ENCODE measurements at places on chromosomes 3 and 15.

DNA sequence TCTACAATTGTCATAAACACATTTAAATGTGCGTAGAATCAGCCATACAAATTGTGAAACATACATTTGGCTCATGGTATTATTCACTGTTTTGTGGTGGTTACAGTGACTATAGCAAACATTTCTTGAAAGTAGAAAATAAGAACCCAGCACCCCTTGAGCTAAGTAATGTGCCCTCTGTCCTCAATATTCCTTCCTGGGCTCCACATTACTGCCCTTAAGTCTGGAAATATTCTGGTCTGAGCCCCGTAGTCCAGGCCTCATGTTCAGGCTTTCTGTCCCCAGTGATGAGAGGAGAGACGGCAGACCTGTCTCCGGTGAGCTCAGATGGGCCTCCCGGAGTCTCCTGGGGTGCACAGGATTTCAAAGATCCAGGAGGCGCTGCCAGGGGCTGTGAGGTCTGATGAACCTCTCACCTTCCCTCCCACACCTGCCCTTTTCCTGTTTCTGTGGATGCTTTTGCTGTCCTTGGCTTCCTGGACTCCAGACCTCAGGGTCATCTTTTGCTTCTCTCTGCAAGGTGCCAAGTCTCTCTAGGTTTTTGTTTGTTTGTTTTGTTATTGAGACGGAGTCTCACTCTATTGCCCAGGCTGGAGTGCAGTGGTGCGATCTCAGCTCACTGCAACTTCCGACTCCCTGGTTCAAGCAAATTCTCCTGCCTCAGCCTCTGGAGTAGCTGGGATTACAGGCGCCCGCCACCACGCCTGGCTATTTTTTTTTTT is 8.8 kb upstream of the MUC20 start:
- DNase-seq, result no peak

GRCh38 chr3:13420045-13420830 is at the start of gene NUP210:
Gene NUP210 (minus strand): TSS chr3:13420322. CDS start chr3:13420226, 96 bp downstream.
- no peak for DNase-seq

DNA sequence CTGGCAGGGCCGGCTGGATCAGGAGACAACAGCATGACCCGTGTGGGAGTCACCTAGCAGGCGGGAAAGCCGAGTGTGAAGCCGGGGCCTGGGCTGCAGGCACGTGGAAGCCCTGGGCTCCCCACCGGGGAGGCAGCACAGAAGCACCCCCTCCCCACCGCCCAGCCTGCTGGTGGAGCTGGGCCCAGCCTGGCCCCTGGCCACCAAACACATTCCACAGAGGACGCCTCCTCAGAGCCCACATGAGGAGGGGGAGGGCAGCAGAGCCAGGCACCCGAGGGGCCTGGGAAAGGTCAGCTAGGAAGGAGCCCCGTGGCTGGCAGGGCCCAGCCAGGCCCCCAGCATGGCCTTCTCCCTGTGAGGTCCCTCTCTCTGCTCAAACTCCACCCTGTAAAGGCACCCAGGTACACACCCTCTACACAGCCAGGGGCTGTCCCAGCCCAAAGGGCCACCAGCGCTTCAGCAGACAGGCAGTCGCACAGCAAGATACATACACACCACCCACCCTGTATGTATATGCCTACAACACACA is 4.5 kb downstream of the PLXNB1 start:
- no peak for DNase-seq

GRCh38 chr3:3587647-3587972 is 211.6 kb upstream of the LRRN1 start:
- no peak for DNase-seq

DNA sequence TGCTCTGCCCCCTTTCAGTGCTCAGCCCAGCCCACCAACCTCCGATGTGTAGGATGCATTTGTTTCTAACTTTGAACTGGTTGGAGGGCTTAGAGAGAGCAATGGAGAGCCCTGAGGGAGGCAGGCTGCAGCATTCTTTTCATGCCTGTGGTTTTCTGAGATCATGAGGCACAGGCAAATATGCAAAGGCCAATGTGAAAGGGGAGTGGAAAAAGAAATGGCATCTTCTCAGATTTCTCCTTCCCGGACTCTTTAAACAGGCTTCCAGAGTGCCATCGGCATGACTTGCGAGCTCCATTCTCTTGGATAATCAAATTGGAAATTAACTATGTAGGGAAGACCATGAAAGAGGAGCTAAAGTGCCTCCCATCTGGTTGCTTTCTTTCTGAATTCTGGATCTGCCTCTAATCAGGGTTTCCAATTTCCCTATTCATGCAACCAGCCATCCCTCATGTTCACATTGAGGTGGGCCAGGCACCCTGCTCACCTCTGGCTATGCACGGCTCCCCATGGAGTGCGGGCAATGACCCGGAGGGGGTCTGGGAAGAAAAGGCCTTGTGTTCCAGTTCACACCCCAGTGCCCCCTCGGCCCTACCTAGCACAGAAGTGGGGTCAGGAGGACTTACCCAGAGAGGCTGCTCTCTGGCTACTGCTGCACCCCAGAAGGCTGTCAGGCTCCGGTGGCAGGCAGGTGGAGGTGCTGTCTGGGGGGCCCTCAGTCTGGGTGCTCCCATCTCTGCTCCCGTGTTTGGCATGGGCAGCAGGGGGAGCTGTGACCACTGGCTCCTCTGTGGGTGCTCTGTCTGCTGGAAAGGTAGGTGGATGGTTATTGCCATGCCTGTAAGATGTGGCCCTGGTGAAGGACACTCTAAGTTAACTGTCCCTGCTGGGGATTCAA is 16.1 kb downstream of the AMOTL2 start:
- DNase-seq, result no peak

GRCh38 chr3:15042936-15043335 is 22.2 kb downstream of the MRPS25 start:
- no peak for DNase-seq

DNA sequence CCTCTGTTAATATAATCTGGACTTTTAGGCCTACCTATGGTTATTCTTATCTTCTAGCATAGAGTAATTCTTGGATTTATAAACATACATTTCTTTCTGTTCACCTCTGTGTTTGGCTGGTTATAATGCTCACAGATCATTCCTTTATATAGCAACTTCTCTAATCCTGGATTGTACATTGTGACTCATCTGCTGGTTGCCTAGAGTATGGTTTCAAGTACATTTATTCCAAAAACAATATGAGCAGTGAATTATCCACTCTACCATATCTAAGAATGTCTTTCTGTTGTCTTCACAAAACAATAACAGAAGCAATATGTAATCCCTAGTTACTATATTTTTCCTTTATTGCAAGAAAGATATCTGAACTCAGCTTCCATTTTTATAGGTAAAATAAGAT is 35.3 kb downstream of the FSIP1 start:
- DNase-seq, result no peak

DNA sequence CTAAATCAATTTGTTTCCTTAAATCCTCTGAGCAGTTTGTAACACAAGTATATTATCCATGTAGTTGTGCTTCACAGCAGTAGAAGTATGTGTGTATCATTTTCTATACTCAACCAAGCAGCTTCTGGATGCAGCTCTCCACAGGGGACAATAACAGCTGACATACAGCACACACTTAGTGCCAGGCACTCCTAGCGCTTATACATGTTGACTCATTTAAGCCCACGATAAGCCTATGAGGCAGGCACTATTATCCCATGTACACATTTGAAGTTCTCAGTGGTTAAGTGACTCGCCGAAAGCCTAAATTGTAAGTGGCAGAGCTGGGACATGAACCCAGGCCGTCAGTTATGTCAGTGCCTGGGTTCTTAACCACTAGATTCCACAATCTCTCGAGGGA is 20.3 kb upstream of the LPP start:
- no peak for DNase-seq

DNA sequence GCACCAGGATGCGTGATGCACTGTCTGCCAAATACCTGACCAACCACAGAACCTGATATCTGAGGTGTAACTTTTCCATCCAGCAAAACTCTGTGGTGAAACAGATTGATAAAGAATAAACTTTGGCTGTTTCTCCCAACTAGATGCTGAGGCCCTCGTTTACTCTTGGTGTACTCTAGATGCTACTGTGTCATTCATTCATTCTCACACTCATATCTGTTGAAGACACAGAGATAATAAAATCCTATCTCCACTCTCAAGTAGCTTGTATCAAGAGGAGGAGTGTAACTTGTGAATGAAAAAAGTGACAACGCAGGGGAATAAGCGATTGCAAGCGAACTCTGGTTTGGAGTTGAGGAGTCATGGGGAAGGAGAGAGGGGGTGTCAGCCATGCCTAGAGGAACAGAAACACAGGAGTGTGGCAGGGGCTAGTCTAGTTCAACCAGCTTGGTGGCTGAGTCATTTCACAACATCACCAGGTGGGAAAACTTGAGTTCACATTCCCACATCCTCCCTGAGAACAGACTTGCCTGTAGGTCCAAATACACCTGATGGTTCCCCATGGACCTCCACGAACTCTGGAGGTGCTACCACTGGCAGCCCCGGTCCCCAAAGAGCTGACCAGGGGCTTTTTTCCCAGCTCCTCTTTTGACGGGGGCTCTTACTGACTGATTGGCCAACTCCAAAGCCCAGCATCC is 73.3 kb upstream of the SNRK start:
- DNase-seq, result no peak

DNA sequence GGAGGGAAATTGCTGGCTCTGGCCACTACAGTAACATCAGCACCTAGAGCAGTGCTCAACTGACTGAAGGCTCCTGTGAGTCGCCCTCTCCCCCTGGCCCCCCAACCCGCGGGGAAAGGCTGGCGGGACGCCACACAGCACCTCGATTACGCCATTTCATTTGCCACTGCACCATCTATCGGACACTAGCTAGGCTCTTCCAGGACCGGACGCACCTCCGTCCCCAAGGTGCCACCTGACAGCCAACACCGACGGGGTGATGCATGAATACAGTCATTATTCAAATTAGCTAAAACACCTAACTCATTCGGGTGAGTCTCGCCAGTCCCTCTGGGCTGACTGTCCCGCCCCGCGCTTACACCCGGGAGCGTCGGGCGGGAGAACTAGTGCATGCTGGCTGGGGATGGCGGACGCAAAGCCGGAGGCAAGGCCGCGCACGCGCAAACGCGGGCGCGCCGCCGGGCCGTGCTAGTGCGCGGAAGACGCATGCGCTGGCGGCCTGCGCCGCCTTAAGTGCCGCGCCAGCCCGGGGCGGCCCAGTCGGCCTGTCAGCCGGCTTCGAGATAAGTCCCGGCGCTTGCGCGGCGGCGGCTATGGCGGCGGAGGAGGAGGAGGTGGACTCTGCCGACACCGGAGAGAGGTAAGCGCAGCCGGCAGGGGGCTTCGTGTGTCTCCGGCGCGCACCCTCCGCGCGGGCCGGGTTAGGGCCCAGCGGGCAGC is at the start of gene ABHD5:
Gene ABHD5 (plus strand): TSS at position 539 of the 720 bp plus-strand sequence. CDS start 55 bp downstream, at position 594.
- peak; percentile 85 for DNase-seq

DNA sequence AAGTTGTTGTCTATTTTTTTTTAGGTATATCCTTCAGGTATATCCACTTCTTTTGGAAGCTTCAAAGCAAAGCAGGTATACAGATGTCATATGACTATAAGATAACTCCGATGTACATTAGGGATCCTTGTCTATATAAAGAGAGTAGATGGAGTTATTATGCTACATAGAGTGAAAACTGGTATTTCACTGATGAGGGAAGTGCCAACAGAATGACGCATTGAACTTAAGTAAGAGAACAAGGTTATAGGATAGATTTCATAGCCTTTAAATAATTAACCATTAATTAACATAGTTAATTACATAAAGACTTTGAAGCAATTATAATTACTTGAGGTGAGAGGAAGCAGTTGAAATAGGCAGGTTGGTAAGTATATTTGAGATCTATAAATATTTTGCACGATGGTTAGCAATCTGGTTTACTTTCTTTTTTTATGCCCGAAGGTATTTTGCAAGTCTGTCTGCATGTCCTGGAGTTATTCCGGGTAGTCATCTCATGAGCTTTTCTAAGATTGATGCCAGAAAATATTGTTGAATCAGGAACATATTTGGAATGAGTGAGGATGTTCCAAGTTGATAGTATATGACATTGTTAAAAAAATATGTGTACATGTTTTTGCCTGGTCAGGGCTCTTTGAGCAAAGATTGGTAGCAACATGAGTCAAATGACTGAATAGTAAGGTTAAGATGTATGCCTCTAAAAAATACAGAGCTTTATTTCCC is 299.5 kb upstream of the KCNMB2 start:
- no peak for DNase-seq

- no peak for DNase-seq
These were observed 22.1 kb downstream of the SUSD5 start for GRCh38 chr3:33196538-33196937.

DNA sequence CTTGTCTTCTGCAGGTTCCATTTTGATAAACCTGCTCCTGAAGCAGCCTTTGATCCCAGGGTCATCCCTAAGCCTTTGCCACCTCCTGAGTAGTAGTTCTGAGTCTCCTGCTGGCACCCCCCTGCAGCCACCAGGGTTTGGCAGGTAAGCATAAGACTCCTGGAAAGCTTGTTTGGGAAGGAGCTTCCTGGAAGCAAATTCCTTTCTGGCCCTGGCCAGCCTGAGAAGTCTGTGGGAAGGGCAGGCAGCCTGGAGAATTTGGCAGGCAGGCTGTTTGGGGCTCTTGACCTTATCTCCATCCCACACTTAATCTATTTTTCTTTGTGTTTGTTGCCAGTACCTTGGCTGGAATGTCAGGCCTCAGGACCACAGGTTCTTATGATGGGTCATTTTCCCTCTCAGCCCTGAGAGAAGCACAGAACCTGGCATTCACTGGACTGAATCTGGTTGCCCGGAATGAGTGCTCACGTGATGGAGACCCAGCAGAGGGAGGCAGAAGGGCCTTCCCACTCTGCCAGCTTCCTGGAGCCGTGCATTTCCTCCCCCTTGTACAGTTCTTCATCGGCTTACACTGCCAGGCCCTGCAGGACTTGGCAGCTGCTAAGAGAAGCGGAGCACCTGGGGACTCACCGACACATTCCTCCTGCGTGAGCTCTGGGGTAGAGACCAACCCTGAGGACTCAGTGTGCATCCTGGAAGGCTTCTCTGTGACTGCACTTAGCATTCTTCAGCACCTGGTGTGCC is 13.4 kb downstream of the ATRIP start:
- no peak for DNase-seq

DNA sequence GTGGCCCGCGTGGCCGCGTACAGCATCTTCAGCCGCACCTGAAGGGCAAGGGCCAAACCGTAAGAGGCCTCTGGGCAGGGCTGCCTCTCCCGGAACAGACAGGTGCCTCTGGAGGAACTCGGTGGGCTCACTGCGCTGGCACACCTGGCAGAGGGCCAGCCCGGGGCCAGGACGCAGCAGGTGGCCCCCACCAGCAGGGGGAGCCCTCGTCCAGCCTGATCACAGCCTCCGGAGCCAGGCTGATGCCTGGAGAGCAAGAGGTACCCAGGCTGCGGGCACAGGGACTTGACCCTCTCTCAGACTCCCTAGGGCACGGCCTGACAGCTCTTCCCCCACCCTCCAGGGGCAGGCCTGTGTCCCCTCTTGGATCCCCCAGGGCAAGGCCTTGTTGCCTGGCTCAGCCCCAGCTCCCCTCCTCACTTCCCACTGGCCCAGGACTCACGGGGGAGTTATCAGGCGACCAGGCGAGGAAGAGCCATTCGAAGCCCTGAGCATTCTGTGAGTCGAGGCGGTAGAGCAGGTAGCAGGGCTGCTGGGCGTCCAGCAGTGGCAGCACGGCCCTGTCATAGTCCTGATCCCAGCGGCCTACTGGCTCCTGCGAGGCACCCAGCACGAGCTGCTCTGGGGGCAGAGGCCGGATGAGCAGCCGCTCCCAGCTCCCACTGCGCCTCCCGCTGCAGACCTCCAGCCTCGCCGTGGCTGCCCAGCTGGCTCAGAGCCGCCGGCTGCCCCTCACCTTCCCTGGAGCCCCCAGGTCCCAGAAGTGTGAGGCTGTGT is 6.2 kb upstream of the TLR9 start:
- DNase-seq, result peak; percentile 77

Measured in activated CD8-positive, alpha-beta memory T cell treated with anti-CD3 and anti-CD28 coated beads for 4 hours (primary cell).